ENCODE measurements at places on chromosomes 7 and 10.

- DNase-seq: no peak
Observed at GRCh38 chr7:132652507-132652906, 76.2 kb upstream of the PLXNA4 start.

GRCh38 chr10:110399965-110400933, 95.5 kb upstream of the SMNDC1 start:
- DNase-seq: no peak

- DNase-seq: no peak
Observed at GRCh38 chr7:24912424-24912823, 67.6 kb downstream of the OSBPL3 start.

DNA sequence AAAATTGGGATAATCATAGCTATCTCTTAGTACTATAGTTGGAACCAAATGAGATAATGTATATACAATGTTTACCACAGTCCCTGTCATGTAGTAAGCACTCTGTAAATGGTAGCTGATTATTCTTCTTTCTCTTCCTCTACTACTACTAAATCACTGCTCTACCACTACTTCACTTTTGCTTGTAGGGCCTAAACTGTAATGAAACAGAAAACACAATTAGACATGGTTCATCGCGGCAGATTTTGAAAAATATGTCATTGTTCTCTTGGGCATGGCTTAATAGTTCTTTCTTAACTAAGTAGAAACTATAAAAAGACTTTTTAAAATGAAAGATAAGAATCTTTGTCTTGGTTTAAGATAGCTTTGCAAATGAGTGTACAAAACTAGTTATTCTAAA, 34.9 kb downstream of the R3HCC1L start:
- DNase-seq: no peak

- DNase-seq: no peak
Observed at GRCh38 chr10:95567903-95568630, 6.9 kb upstream of the SORBS1 start.

GRCh38 chr7:3156508-3156907, 112.8 kb upstream of the CARD11 start:
- no peak for DNase-seq

DNA sequence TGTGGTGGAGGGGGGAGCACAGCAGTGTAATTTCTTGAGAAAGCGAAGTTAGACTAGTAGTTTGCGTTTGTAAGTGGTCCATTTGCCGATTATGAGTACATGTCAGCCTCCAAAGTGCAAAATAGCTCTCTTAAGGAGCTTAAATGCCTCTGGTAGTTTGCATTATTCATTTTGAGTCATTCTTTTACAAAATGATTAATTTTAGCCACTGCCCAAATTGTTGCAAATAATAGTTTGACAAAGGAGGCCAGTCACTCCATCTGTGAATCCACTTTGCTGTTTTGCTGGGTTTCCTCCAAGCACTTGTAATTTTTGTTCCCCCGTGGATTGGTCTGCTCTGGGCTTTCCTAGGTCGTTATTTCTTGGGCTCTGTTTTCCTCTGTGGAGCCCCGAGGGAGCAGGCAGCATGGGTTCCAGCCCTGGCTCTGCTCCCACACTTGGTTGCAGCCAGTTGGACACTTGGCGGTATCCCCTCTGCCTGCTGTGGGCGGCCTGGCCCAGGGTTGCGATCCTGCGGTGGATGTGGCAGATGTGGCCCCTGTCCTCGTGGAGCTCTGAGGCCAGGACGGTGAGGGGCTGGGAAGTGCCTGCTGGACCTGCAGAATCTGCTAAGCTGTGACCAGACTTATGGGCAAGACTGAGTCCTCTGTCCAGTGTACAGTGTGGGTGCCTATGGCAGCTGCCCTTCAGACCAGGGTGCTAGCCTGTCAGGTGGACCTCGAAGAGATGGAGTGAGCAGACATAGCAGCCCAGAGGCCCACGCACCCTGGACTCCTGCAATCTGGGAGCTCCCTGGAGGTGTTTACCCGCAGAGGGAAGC, 129.1 kb upstream of the BTBD16 start:
- DNase-seq: no peak

GRCh38 chr7:145797507-145797906, 319.1 kb upstream of the CNTNAP2 start:
- DNase-seq: no peak

- no peak for DNase-seq
Observed at GRCh38 chr10:21180604-21181003, 283.5 kb upstream of the NEBL start.
